Posterior cingulate gyrus (tissue), 11 donors: ENCODE measurements at places on chromosomes 6 and 20.

GRCh38 chr6:121851056-121851455 lies 415.6 kb downstream of the GJA1 start:
- no peak for DNase-seq

- no peak for DNase-seq
Observed at GRCh38 chr20:23407781-23408464, 13.4 kb downstream of the NAPB start.

DNA sequence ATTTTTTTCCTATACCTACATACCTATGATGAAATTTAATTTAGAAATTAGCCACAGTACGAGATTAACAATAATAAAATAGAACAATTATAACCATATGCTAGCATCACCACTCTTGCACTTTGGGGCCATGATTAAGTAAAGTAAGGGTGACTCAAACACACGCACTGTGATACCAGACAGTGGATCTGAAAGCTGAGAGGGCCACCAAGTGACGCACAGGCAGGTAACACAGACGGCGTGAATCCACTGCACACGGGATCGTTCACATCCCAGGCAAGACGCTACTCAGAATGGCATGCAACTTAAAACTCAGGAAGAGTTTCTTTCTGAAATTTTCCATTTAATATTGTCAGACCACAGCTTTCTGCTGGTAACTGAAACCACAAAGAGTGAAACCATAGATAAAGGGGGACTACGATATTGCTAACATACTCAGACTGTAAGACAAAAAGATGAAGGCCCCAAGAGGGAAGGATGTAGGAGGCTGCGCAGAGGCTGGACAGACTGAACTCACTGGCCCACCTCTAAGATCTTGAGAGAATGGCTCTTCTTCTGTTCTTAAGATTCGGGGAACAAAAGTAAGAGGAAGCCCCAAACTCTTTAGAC lies 17.9 kb downstream of the RRBP1 start:
- DNase-seq: no peak

DNA sequence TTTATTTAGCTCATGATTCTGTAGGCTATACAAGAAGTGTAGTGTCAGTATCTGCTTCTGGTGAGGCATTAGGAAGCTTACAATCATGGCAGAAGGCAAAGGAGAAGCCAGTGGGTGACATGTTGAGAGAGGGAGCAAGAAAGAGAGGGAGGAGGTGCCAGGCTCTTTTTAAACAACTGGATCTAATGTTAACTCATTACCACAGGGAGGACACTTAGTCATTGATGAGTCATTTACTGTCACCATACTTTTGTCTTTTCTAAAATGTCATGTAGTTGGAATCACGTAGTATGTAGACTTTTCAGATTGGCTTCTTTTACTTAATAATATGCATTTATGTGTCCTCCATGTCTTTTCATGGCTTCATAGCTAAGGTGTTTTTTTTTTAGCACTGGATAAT lies 58.1 kb downstream of the NUS1 start:
- no peak for DNase-seq

GRCh38 chr20:41171736-41172295 lies 34.5 kb downstream of the PLCG1 start:
- peak; percentile 3 for DNase-seq

DNA sequence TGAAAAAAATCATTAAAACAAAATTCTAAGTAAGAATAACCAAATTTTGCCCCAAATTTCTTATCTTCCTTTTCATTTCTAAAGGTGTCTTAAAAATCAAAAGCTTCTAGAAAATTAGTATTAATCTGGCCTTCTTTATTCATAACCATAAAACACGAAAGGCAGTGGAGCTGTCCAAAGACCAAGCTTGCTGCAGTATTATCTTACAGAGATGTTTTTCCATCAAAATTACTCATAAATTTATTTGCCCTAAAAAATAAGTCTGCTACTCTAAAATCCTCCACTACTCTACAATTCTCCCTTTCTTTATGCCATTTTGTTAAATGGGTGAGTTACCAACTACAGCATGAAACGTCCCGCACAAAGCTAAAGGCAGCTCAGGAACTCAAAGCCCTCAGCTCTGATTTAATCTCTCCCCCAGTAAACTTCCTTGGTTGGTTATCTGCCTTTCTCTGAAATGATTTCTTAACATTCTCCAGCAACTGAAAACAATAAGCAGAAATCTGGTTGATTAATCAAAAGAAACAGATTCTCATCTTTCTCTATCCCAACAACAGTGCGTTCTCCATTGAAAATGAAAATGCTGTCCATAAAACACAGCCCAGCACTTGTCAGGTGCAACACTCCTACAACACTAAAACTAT lies 2.1 kb downstream of the USP49 start:
- no peak for DNase-seq

- no peak for DNase-seq
Observed at GRCh38 chr6:121550491-121551010, 115.1 kb downstream of the GJA1 start.

- DNase-seq: no peak
Observed at GRCh38 chr6:169175360-169175887, 78.2 kb downstream of the THBS2 start.

GRCh38 chr20:11772226-11772730 lies 145.4 kb upstream of the BTBD3 start:
- DNase-seq: no peak

GRCh38 chr6:52475307-52475706 lies 55.2 kb downstream of the EFHC1 start:
- DNase-seq: no peak

DNA sequence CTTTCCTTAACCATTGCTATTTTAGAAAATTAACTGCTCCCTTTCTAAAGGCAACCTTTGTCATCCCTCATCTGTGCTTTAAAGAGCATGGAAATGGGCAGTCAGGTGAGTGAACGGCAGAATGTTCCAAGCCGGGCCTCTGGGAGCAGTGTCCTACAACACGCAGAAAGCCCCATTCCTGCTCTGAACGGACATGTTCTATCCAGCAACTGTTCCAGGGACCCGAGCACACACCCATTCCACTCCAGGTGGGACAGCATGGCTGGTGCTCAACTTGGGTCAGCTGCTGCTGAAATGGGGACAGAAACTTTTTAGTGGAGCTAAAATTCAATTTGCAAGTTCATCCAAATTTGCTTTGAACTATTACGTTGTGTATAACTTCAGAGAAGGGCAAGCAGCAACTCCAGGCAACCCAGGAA lies 26.7 kb downstream of the DIDO1 start:
- DNase-seq: no peak

GRCh38 chr6:73231986-73232391 lies 6.7 kb upstream of the KHDC1L start:
- no peak for DNase-seq

- DNase-seq: no peak
Observed at GRCh38 chr6:110693296-110693695, 122.0 kb downstream of the CDK19 start.

DNA sequence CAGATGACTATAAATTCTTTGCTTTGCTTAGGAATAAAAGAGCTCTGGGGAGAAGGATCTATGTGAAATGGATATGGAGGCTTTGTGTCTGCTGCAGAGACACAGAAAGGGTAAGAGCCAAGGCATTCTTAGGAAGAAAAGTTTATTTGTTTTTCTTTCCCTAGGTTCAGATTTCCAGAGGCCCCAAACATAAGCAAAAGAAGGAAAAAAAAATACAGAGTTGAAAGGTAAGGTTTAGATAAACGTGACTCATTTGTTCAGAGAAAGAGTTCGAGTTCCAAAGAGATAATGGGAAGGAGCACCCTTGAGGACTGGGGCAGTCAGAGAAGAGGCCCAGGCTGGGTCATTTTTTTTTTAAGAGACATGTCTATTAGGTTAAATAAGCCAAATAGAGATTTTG lies 27.4 kb upstream of the BMP5 start:
- DNase-seq: no peak

DNA sequence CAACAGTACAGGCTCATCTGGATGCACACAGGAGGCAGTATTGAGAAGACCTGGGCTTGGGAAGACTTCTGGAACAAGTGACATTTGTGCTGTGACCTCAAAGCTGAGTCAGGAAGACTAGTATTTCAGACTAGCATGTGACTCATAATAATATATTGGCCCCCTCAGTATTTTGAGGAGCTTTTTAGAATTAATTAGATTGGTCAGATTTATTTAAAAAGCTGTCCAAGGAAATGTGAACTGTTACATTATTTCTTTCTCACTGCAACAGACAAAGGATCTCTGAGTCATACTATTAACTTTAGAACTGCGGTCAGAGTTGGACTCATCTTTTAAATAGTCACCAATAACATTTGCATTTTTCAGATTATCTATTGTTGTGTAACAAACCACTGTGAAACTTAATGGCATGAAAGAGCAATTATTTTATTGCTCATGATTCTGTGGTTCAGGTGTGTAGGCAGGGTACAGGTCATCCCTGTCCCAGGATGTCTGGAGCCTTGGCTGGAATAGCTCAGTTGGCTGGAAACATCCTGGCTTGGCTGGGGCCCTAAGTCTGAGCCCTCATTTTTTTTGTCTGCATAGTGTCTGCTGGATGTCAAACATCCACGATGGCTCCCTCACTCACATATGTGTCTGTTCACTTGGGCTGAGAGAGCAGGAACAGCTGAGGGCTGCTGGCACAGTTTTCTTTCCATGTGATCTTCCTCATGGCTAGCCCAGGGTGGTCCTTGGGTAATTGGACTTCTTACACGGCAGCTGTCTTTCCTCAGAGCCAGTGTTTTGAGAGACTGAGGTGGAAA lies 46.9 kb downstream of the MAP3K4 start:
- no peak for DNase-seq

GRCh38 chr6:156016186-156016976 lies 560.7 kb upstream of the NOX3 start:
- no peak for DNase-seq

DNA sequence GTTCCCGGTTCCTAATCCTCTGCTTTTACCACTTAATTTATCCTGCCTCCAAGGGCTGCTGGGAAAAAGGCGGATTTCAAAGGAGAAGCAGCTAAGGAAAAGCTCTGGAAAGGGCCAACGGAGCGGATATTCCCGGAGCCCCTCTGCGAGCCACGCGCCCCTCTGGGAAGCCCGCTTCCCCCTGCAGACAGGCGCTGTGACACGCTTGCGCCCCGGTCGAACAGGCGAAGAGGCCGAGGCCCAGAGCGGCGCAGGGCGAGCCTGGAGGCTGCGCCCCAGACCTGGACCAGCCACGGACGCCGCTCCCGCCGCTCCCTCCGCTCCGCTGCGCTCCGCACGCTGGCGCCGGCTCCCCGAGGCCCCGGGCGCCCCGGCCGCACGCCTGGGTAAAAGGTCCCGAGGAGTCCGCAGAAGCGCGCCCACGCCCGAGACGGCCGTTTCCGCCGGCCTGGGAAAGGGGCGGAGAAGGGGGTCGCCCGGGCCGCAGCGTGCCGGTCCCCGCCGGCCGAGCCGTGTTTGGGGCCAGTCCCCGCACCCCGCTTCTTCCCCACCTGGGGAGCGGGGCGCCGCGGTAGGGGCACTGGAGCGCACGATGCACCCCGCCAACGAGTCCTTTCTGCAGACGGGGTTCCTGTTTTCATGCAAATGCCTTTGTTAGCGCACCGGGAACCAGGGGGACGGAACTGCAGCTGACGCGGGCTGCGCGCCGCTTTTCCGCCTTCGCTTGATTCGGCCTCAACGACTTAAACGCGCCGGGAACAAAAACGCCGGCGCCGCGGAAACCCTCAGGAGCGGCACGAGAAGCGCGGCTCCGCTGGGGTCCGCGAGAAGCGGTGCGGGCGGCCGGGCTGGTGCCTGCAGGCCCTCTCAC lies 91.9 kb upstream of the SIRPA start:
- DNase-seq: peak; percentile 92

DNA sequence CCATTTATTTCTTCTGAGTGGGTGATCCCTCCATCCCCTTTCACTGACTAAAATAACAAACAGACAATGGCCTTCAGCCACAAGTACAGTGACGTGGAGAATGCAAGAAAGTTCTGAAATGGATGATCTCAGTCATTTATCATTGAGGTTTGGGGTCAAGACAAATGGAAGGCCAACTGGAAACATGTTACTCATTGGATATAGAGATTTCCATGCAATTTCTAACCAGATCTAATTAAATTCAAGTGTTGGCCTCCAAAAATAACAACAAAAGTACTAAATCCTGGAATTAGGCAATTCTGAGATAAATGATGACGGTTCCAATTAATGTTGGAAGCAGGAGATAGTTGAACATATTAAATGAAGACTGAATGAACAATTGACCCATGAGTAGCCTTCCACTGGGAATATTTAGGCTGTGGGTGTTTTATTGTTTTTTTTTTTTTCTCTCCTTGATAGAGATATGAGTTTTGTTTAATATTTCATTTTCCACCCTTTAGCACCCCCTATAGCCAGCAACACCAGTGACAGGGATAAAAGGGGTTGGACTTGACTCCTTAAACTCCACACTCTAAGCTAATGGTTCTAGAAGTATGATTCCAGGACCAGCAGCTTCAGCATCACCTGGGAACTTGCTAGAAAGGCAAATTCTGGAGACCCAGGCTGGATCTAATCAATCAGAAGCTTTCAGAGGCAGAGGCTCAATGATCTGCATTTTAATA lies 112.8 kb downstream of the BCAS1 start:
- DNase-seq: no peak

DNA sequence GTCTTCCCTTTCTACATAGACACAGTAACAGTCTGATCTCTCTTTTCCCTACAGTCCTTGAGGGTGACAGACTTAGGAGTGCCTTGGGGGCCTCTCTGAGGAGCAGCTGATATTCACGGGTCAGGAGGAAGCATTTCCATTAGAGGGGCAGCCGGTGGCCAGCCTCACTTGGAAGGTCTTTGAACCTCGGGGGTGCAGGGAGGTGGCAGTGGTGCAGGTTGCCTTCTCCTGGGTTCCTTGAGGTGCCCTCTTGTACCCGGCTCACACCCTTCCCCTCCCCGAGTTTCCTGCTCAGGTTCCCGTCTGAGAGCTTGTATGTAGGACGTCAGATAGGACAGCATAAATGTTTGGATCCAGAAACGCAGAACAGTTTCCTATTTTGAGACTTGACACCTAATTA lies 2.5 kb downstream of the RTEL1 start:
- DNase-seq: no peak

DNA sequence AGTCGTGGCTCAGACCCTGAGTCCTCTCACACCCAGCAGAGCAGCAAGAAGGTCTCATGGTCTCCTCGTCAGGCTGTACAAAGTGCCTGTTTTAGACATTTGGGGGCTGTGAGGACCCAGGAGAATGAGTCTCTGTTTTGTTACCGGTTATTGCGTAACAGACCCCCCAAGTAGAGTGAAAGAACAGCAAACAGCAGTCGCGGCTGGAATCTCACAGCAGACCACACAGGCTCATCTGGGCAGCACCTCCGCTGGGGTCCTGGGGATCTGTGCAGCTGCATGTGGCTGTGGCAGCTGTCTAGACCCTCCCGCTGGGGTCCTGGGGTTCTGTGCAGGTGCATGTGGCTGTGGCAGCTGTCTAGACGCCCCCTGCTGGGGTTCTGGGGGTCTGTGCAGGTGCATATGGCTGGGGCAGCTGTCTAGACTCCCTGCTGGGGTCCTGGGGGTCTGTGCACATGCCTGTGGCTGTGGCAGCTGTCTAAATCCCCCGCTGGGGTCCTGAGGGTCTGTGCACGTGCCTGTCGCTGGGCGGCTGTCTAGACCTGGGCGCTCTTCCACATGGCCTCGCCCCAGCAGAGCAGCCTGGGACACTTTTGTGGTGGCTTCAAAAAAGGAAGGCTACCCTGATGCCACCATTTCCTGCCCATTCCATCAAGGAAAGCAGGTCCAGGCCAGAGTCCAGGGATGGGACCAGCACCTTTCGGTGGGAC lies 24.7 kb downstream of the ENTPD6 start:
- no peak for DNase-seq
